ENCODE measurements at places on chromosomes 11 and 22. TPM values are rescaled to one million over a fixed set of nuclear protein-coding genes. Genes with fewer than 3 reads are reported as not detected.

GRCh38 chr11:1076061-1076665 lies 1.5 kb downstream of the MUC2 start:
- DNase-seq: no peak

GRCh38 chr22:42769574-42770447 lies 49.1 kb upstream of the A4GALT start:
- no peak for DNase-seq

Gene FGF4
- total RNA-seq: not detected

Gene PDGFD
- total RNA-seq: 1.3 TPM

DNA sequence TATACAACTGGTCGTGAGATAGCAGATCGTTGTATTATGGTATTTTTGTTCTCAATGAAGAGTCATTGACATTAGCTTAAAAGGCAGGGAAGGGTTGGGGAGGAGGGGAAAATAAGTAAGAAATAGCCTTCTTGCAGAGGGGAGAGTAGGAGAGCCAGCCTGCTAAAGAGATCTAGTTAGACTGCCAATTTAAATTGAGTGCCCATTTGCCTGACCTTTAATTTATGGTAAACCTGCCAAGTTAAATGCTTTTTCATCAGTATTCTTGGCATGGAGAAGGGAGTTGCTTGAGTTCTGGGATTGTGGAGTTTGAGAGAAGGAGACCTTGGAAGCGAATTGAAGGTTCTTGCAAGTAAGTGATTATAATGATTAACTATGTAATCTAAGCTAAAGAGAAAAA lies 89.0 kb downstream of the FAM83F start:
- no peak for DNase-seq

Gene CHCHD10
- 84.4 TPM for total RNA-seq

Gene OR5D16
- not detected for total RNA-seq

GRCh38 chr11:83007909-83008580 lies 63.7 kb downstream of the RAB30 start:
- no peak for DNase-seq

DNA sequence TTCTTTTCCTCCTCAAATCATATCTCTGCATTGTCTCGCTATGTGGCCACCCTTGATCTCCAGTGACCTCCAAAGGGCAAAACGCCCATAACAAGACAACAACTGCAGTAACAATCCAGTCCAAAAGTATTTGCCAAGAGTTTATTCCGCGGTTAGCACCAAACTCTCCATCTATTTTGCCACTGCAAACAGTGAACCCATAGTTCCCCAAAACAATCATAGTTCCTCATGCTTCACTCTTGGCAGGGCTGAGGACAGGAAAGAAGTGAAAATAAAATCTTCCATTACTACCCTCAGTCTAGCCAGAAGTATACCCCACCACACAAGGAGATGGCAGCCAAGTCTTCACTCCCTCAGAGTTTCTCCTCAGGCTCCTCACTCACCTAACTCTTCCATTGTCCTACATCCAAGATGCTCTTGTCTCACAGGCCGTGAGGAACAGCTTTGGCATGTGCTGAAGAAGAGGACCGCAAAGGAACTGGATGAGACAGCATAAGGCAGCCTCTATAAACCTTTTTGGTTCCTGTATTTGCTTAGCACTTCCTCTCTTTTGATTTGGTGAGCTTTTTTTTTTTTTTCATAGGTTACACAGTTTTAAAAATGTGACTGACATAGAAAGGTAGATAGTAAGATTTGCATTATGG lies at the start of gene LPXN:
Gene LPXN, minus strand, starts transcription at position 480 of the 644 bp plus-strand sequence. Its CDS starts 84 bp downstream, at position 396.
- no peak for DNase-seq

GRCh38 chr11:71164621-71165020 lies 87.8 kb downstream of the SHANK2 start:
- no peak for DNase-seq
